ENCODE measurements at places on chromosomes 1 and 21.

DNA sequence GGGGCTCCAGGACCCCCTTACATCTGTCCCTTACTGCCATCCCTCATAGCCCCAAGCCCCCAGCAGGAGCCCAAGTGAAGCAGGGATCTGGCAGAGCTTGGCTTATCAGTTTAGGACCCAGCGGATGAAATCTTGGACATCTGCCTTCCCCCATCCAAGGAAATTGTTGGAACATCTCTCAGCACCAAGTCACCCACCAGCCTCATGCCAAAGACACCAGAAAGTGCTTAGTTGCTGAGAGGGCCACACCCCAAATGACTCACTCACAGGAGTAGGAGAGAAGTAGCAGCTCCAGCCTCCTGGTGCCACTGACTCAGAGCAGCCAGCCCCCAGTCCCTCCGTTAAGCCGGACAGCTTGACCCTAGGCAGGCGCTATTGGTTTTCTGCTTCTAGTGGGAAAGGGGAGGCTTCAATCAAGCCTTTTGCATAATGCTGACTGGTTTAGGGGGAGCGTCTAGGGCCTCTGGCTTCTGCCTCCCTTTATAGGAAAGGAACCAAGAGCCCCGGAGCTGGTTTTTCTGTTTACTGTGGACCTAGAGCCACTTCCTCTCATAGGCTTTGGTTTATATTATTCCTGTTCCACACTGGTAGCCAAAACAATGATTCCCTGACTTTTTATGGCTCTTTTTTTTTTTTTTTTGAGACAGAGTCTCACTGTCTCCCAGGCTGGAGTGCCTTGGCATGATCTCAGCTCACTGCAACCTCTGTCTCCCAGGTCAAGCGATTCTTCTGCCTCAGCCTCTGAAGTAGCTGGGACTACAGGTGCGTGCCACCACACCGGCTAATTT lies 114.2 kb upstream of the IPO9 start:
- no peak for DNase-seq

DNA sequence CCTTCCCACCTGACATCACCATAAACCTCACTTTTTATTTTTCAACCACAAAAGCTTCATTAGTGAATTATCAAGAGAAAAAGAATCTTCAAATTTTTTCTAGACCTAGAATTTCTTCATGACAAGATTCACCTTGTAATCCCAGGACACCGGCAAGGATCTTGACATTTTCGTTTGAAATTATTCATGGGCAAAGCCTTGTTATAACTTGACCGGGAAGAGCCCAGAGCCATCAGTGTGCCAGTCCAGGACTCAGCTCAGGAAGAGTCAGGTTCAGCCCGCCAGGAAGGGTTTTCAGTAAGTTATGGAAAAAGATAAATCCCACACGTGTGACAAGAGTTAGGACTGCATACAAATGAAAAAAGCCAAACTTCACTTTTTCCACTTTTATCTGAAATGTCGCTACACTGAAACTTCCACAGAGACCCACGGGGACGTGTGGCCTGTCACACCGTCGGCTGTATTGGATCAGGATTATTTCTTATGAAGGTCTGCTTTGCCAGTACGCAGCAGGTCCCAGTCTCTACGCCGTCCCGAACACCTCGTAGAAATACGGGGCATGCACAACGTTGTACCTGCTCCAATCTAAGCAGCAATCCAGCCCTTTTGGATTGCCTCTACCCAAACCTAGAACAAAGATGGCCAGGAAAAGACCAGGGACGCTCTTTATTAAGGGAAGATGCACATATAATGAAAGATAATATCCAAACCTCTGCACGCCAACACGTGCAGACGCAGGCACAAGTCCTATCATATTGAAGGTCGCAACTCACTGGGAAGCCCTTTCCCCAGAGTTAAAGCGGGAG lies 916 bp downstream of the F3 start:
- DNase-seq = no peak

- no peak for DNase-seq
Observed at GRCh38 chr1:59520194-59520593, 223.3 kb downstream of the FGGY start.

DNA sequence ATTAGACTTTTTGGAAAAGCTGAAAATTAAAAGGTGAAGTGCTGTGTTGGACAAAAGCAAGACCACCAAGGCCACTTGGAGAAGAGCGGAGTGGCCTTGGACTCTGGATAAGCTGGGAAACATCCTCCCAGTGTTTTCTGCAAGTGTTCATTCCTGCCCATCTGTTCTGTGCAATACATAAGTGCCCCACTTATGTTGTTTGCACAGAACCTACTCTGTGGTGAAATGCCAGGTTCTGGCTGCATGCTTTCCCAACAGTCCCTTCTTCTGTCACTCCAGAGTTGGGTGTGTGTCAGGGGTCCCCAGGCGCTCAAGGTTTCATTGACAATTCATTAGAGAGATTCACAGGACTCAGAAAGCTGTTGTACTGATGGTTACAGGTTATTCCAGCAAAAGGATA lies 30.3 kb downstream of the NHLH2 start:
- no peak for DNase-seq

- DNase-seq = no peak
Observed at GRCh38 chr1:184163674-184164465, 112.3 kb downstream of the TSEN15 start.

DNA sequence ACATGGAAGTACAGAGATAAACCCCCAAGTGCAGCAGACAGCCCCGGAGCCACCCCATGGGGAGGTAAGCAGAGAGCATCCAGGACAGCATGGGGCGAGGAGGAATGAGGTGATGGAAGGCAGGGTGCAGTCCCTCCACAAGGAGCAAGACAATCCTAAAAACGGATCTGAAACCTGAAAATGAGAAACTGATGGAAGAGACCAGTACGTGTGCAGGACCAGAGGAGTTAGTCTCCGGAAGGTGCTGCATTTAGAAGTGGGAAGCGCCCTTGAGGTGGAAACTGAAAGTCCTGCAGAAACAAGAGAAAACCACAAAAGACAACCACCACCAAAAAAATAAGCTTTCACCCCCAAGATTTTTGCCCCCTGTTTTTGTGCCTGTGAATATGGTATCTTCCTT lies 17.4 kb upstream of the DDOST start:
- DNase-seq = no peak

DNA sequence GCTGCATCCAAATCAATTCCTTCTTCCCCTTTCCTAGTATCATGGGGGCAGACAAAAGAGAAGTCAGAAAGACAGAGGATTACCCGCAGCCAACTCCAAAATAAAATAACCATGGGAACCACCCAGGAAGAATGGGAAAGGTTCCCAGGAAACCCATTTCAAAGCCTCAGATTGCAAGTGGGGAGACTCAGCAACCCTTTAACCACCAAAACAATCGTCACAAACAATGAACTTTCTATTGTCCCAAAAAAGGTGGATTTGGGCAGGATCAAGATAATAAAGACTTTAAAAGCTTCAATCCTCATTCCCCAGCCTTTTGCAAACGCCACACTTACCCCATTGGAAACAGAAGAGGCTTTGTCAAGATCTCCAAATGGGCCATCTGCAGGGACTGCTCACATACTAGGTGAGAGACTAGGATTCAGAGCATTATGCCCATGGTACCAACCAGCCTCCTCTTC lies 5.1 kb downstream of the TIAM1 start:
- DNase-seq = no peak

DNA sequence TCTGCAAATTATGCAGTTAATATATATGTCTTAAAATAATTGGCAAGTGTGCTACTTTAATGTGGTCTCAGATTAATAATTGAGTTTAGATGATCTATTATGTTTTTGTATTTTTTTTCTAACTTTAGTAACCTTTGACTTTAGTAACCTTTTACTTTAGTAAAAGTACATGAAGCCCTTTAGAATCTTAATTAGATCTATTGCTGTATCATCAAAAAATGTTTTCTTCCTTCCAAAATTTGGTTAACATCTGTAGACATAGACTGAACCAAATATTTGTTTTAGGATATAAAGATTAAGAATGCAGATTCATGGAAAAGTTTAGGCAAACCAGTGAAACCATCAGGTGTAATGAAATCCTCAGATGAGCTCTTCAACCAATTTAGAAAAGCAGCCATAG lies 25.7 kb upstream of the EPHX4 start:
- no peak for DNase-seq

- DNase-seq = no peak
Observed at GRCh38 chr1:115213130-115213529, 123.8 kb upstream of the TSPAN2 start.

DNA sequence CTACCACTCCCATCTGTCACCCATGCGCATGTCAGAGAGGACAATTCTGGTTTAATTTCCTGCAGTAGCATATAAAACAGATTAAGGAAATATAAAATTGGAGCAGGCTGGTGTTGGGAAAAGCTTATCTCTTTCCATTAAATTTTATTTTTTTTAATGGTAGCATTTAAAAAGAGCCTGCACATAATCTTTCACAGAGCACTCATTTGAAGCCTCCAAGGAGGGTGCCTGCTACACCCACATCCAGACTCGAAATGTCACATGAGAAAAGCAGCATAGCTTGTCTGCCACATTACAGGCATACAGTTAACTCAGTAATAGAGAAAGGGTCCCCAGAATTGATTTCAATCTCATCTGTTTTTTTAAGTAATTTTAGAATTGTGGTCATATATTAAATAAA lies 599.0 kb downstream of the KIF26B start:
- no peak for DNase-seq

GRCh38 chr1:184843732-184844495 lies 89.3 kb upstream of the EDEM3 start:
- no peak for DNase-seq

GRCh38 chr1:11550664-11551283 lies 71.8 kb downstream of the DISP3 start:
- DNase-seq = peak; percentile 90

DNA sequence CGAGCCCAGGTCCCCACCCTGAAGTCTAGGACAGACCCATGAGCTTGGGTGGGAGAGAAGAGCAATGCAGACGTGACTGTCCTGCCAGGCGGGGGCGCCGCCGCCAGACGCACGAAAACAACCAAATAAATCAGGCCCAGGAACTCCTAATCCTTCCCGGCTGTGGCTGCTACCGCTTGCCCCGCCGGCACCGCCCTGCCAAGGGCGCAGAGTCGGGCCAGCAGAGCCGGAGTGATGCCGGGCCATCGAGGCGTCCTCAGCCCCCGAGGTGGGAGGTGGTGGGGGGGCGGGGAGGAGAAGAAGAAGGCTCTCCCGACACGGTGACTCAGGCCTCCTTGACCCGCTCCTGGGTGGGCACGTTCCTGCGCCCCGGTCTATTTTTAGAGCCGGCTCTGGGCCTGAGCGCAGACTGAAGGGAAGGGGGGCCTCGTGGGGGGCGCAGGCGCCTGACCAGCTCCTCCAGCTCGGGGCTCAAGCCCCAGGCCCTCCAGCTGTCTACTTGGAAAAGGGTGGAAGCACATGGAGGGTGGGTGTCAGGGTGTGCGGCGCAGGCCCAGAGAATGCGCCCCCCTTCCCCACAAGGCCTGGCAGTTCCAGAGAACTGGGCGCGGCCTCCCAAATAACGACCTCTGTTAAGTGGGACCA lies 10.7 kb upstream of the COL16A1 start:
- DNase-seq = peak; percentile 78

GRCh38 chr1:79663916-79664315 lies 657.4 kb upstream of the ADGRL4 start:
- DNase-seq = no peak

GRCh38 chr1:27521861-27522431 lies 32.0 kb upstream of the WASF2 start:
- DNase-seq = no peak

DNA sequence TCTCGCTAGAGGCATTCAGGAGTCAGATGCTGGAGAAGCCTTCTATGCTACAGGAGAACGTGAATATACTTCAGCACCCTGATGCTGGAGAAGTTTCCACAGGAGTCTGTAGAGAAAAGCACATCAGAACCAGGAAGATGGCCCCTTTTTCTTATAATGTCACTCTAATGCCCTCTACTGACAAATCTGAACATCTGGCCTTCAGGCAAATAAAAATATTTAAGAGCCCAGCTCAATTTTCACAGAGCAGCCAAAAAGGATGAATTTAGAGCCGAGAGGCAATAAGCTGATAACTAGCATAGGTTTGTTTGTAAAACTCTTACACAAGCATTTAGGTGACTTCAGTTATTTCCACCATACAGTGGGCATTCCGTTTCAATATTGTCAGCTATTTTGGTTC lies 3.8 kb upstream of the RRP15 start:
- DNase-seq = no peak

- DNase-seq = peak; percentile 95
Observed at GRCh38 chr1:203117611-203118575, 9.6 kb upstream of the ADORA1 start.

DNA sequence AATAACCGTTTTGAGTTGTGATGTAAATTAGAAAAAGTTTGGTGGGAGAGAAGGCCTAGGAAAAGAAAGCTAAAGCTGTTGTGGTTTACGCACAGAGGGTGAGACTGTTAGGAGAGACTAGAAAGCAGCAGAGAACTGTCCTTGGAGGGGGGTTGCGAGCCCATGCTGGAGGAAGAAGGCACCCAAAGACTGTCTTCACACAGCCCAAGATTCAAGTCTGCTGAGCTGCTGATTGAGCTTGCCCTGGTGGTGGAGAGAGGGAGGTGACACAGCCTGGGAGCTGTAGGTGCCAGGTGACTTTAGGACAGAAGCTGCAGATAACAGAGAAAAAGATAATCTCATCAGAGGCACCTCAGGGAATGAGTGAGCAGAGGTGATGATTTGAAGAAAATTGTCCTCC lies 18.3 kb upstream of the TLR5 start:
- no peak for DNase-seq

- DNase-seq = no peak
Observed at GRCh38 chr1:24715658-24716057, 29.6 kb upstream of the CLIC4 start.

DNA sequence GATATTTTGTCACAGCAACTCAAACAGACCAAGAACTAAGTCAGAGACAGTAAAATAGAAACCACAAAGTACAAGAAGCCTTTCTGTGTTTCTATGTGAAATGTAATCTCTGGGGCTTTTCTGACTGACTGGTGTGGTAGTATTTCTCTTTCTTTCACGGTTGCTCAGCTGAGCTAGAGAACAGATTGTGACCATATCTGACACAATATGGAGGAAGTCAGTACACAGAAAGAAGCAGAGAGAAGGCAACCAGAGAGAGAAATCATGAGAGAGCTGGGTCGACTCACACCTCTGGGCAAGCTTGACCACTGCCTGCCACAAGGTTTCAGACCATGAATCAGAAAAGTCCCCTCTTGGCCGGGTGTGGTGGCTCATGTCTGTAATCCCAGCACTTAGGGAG lies 208.9 kb upstream of the GREM2 start:
- DNase-seq = no peak

DNA sequence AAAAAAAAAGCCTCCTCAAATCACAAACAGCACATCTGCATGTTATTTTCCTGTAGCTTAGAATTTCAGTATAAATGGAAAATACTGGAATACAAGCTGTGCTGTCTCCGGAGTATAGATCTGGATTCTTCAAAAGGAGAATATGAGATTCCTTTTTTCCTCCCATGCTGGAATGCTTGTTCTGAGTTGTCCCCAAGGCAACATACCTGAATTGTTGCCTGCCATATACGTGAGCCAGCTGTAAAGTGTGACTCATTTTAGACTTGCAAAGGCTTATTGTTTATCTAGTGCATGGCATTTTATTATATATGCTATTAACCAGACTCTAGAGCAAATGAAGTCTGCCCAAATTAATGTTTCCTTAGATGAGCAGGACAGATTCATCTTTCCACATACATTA lies 95.0 kb upstream of the C1orf105 start:
- no peak for DNase-seq

Measured in WTC11 (cell line).